ENCODE measurements at places on chromosomes 5 and 9.

DNA sequence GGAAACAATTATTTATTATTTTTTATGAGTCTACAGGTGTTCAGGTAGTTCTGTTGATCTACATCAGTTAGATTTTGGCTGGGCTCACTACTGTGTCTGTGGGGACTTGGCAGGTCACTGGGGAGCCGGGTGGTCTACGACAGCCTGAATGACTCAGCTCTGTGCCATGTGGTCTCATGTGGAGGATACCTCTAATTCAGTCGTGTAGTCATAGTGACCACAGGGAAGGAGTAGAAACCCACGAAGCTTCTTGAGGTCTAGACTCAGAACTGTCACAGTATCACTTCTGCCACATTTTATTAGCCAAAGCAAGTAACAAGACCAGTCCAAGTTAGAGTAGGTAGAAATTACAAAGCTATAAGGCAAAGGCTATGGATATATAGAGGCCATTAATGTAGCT is 64.7 kb upstream of the GRAMD2B start:
- DNase-seq: no peak

DNA sequence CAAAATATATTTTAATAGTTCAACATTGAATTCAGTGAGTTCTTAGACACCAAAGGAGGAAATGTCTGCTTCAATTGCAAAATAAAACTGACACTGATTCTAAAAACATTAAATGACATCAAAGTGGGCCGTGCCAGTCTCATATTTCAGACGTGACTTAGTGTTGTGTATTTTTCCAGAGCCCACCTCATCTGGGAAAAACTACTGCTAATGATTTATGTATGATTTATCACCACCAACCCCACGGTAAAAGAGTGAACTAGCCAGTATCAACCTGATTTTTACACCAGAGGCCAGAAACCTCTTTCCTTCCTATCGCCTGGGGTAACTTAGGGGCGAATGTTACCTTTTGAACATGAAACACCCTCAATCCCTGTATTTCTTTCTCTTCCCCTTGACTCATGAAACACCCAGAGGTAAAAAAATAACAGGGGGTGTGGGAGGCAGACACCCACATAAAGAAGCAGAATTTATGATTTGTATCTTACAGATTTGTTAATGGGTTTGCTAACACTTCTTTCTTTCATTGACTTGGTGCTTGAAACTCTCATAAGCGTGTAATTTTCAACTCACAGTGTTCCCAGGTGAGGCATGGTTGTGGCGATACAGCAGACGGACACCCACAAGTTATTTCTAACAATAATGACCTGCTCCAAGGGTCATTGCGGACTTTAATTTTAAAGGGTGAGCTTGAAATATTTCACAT is 56.4 kb upstream of the FANCC start:
- DNase-seq: no peak

DNA sequence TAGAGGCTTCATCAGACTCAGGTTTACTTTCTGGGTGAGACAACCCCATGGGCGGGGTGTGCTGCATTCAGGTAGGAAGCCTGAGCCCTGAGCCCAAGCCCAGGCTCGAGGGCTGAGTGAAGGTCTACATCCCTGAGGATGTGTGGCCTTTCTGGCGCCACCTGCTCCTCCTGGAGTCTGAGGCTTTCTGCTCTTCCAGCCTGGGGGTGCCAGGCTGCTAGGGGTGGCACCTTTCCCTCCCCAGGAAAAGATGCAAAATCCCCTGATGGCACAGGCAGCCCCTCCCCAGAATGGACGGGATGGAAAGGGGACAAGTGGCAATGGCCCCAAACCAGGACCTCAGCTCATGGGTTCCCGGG is 44.4 kb upstream of the PRRC2B start:
- DNase-seq: no peak

- no peak for DNase-seq
Observed at GRCh38 chr5:38557308-38557710, 863 bp upstream of the LIFR start.

DNA sequence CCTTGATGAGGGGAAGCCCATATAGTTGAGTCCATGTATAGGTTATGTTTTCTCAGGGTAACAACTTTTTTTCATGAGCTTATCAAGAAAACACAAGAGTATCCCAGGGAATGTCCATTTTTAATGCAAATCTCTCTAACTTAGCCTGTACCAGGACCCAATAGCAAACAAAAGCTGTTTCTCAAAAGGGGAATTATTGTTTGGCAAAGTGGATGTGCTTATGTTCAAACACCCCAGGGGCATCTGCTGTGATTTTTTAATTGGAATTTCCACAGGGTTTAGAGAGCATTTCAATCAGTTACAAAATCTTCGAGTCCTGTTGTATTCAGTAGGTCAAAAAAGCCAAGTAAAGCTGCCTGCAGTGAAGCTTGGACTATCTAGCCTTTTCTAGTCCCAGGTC is 33.4 kb upstream of the CSNK1G3 start:
- DNase-seq: no peak

GRCh38 chr5:146706321-146706972 is 172.1 kb downstream of the PPP2R2B start:
- DNase-seq: no peak

DNA sequence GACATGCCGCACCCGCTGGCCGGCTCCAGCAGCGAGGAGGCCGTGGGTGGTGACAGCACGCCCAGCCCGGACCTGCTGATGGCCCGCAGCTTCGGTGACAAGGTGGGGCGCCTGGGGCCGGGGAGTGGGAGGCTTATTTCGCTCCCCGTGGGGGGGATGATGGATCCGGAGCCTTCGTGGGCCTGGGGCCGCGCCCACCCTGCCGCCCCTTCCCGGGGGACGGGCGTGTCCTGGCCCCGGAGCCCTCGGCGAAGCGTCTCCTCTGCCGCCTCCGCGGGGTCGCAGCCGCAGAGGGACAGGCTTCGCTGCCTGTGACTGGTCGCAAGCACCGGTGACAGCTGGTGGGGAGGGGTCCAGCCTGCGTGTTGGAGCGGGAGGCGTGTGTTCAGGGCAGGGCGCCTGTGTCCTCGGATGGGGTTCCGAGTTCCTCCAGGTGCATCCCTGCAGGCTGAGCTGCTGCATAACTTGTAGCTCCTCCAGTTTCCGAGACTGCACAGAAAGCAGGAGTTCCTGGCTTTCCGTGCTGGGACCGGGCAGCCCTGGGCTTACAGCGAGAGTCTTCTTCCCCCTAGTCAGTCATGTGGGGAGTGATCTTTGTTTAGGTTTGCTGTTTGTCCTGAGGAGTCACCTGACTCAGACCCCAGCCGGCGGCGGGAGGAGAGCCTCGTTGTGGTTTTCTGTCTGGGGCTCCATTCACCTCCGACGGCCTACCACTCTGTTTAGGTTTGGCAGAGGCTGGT is 666 bp downstream of the SNX30 start:
- DNase-seq: peak; percentile 10

- no peak for DNase-seq
Observed at GRCh38 chr9:3495855-3496254, 29.9 kb downstream of the RFX3 start.

GRCh38 chr9:90340421-90340820 is 302.2 kb downstream of the DIRAS2 start:
- no peak for DNase-seq

DNA sequence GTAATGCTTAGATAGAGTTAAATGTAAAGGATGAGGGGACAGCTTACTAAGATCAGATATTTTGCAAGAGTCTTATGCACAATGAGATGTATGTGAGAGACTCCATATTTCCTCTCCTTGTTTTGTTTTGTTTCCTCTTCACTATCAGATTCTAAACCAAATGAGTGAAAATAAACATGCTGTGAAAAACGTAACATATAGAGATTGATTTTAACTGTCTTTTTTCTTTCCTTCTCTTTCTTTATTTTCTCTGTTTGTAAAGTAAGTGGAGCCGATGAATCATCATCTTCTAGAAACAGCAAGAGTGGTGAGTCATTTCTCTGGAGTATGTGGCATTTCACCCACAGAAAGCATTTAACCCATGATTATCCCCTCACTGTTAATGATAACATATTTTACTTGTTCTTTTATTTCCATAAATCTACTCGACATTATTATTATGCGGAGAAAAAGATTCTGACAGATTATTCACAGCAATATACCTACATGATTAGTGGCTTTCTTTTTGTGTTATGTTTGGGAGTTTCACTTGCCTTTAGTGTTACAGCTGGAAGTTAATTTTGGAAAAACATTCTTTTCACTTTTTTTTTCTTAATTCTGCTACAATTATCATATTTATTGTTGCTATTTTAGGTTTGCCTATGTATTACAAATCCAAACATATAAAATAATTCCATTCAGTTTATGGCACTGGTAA is 2.1 kb upstream of the ANXA1 start:
- no peak for DNase-seq

DNA sequence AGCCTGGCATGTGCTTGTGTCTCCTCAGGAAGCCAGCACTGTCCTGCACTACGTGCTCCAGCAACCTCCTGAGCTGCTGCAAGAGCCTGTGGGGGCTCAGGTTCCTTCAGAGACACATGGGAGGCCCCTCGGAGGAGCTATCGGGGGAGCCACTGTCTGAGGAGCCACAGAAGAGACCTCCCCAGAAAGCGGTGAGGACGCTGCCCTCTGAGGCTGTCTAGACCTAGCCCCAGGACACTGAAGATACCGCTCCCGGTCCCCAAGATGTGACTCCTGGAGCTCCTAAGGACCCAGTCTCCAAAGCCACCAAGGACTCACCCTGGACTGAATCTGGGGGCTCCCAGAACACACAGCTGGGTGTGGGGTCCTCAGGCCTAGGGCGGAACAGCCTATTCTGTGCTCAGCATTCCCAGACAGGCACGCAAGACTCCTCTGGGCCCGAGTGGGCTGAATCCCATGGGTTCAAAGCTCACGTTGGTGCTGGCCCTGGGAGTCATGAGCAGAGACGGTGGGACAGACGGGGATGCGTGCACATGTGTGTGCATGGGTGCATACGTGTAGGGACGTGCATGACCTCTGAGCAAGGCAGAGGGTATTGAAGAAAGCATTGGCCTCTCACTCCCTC is 50.0 kb downstream of the HRH2 start:
- DNase-seq: no peak

DNA sequence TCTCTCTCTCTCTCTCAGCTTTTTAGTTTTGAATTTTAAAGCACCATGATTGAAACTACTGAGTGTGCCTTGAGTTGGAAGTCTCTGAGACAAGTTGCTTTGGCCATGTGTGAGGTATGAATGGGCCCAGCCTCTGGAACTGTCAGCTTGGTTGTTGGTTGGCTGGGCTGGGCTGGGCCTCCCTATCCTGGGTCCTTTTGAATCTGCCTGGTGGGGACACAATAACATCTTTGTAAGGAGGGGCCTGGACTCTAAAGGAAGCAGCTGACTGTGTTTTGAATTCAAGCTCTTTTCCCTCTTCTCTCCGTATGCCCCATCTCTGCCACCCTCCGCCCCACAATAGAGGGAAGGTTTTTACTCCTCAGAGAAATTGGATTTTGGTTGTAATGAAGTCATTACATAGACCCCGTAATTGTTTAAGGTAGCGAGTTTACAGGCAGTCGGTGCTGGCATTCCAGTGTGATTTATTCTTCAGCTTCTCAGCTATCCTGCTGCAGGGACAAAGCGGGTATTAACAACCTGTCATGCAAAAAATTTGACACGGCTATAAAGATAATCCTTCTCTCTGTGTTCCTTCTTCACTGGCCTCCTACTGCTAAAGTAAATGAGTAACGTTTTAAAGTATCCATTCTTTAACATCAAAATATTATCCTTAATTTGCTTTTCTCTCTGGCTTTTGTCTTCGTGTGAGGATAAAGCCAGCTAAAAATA is 105.4 kb downstream of the DAPK1 start:
- no peak for DNase-seq

DNA sequence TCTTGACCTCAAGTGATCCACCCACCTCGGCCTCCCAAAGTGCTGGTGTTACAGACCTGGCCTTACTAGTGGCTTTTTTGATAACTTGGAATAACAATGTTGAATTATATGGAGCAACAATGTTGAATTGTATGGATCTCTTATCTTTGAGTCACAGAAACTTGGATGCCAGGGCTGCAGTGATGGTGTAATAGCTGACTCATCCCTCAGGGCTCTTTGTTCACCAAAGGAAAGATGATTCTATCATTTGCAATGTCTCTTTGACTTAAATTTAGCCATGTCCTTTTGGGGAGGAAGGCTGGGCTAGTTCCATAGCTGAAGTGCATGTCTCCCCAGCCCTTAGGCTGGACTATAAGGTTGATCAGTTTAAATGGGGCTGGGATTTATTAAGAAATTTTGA is 172.3 kb downstream of the PDZD2 start:
- DNase-seq: no peak

DNA sequence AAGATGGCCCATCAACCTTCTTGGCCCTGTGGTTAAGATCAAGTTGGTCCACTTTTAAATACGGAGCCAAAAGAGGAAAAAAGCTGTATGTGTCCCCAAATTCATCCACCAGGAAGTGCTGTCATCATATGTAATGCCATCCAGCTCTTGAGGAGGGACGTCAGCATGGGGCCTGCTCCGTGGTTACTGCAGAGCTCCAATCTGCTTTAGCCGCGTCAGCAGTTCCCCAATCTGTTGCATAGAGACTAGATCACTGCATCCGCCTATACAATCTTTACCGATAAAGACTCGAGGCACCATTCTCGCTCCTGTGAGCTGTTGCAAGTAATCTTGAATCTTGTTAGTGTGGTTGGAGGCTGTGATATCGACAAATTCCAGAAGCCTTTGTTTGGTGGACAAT is 65.7 kb downstream of the GABRA6 start:
- DNase-seq: no peak

- DNase-seq: no peak
Observed at GRCh38 chr9:129319938-129320481, 141.9 kb upstream of the IER5L start.

- DNase-seq: no peak
Observed at GRCh38 chr9:16615451-16615850, 255.0 kb downstream of the BNC2 start.

DNA sequence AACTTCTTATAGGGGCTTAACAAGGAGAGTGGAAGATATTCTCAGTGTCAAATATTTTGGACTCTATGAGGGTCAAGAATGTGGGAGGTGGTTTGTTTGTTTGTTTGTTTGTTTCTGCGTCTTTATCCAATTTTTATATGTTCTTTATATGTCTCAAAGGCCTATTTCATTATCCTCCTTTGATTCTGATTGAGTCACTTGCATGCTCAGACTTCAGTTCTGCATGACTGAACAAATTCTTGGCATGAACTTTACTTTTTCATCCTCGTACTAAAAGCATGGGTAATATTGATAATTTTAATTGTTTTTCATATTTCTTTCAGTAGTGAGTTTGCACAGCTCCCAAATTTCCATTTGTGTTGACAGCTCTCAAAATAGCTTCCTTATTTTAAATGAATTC is 19.2 kb upstream of the ERBIN start:
- no peak for DNase-seq

GRCh38 chr5:76838481-76839261 is 11.1 kb upstream of the S100Z start:
- no peak for DNase-seq

GRCh38 chr9:137511758-137512463 is 38.3 kb downstream of the PNPLA7 start:
- DNase-seq: no peak
